ENCODE measurements at places on chromosomes 11 and 22. TPM values are rescaled to one million over a fixed set of nuclear protein-coding genes. Genes with fewer than 3 reads are reported as not detected.

The KCNK4 gene
- not detected for polyA plus RNA-seq

The BIRC3 gene
- polyA plus RNA-seq = 1.4 TPM

The OPCML gene
- 13.9 TPM for polyA plus RNA-seq

The PKNOX2 gene
- polyA plus RNA-seq = 13.9 TPM

The SCO2 gene
- 1.5 TPM for polyA plus RNA-seq

The DNAJC24 gene
- 33.9 TPM for polyA plus RNA-seq

The SYT7 gene
- 4.7 TPM for polyA plus RNA-seq

Measured in left kidney (tissue), 8 donors.